ENCODE measurements at places on chromosomes 12 and 14.

GRCh38 chr12:113660936-113661335 lies 189.3 kb upstream of the LHX5 start:
- no peak for DNase-seq

DNA sequence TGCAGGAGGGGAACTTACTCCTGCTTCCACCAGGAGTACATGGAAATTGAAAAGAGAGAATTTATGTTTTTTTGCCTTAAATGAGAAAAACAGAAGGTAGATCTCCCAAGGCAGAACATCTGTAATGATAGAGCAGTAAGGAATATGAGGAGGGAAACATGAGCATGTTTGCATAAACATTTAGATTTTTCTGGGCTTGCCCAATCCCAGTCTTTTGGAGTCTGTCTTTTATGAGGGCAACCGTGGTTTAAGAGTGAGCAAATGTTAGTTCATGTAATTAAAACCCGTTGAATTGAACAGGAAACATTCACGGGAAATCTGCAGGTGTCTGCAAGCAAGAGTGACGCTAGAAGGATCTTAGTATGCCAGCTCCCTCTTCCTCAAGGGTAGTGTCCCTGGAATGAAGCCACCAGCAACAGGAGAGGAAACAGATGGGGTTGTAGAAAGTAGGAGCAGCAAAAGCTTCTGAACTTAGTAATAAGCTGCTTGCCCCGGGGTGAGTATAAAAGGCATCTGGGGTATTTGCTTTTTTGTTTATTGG lies 79.3 kb downstream of the ARF6 start:
- DNase-seq = no peak

- DNase-seq = no peak
Measured at GRCh38 chr12:117907108-117907689, 61.6 kb downstream of the KSR2 start.

GRCh38 chr14:87264272-87264785 lies 728.7 kb downstream of the GALC start:
- no peak for DNase-seq
